CD4-positive, alpha-beta T cell treated with Interleukin-15 for 1 hour (primary cell): ENCODE measurements at places on chromosomes 5 and 9.

DNA sequence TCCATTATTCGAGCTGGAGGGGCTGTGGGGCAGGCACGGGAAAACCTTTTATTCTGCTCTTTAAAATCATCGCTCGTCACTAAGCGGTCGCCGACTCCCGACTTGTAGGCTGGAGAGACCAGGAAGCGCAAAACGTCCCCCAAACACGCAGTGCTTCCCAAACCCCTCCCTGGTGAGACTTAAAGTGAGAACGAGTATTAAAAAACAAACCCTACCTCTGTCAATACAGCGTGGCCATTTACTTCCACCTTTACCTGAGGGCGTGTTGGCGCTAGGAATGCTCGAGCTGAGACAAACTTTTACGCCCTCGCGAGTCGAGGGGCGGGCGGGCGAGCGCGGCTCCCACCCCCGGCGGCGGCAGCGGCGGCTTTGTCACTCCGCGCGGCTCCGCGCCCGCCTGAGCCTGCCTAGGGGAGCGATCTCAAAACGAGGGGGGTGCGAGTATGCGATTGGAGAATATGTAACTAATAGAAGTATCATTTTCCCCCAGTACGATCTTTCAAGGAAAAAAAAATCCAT lies at the start of gene NR2F1-AS1:
Gene NR2F1-AS1 (minus strand): TSS at position 293 of the 519 bp plus-strand sequence.
- no peak for DNase-seq

DNA sequence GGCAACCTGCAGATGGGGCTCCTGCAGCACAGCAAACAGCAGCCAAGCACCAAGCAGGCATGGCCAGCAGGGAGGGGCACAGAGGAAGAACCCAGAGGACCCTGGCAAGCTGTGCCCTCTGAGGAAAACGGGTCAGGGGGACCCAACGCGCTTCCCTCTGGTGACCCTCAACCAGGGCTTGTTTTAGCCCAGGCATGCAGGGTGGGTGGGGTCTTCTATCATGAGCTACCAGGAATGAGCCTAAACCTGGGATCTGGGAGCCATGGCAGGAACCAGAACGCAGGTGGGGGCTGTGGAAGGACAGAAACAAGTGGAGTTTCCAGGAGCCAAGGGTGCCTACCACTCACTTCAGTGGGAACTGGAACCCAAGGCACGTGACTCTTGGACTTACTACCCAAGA lies 20.9 kb downstream of the IPPK start:
- DNase-seq: no peak

DNA sequence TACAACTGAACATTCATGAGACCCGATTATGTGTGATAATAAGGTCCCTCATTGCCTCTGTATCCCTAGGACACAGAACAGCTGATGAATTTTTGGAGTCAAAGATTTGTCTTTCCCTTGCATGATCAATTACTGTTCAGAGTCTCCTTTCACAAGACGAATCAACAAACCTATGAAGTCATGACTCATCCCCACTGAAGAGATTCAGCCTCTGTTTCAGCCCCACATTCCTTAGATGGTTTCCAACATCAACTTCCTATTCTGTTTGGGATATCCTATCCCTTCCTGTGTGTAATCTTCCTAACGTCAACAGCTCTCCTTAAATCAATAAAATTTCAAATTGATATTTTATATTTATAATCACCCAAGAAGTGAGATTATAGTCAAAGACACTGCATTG lies 199.0 kb downstream of the DNAH5 start:
- no peak for DNase-seq

DNA sequence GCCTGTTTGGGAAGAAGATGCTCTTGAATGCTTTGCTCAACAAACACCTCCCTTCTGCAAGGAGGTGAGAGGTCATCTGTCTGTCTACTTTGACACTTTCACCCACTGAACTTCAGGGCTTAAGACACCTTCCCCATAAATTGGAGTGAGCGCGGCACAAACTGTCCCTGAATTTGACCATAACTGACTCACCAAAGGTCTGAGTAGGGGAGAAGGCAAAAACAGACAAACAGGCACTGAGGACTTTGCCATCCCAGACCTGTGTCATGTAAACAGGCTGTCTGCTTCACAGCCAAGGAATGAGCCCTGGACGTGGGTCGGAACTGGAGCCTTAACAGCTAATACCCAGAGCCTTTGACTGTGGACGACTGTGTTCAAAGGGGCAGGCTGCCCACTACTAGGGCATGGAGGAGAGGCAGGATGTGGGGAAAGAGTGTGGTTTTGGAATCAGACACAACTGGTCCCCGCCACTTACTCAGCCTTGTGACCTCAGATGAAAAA lies 320.9 kb upstream of the KLF4 start:
- DNase-seq: no peak

DNA sequence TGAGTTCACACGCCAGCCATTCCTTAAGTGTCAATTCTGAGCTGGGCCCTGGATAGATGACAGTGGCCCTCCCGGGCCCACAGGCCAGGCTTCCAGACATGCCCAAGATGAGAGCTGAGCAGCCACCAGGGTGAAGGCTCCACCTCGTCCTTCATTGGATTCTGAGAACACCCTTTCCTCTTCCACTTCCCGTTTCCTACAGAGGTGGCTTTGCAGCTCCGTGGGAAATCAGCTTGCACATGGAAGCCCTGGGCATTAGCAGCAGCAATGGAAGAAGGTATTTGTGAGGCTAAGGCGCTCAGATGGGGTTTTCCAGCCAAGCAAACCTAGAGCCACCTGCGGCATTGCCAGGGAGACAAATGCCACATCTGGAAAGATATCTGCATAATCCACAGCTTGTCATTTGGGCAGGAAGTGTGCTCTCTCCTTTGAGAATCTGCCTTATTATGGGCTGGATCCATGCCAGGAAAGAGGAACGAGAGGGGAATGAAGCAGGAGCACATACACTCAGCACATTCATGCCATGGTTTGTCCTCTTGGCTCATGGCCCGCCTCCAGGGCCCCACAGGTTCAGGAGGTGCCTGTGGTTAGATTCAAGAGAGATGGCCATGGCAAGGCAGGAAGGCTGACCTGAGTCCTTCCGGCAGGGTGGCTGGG lies 34.1 kb downstream of the CFAP77 start:
- DNase-seq: no peak
